Neural progenitor cell (in vitro differentiated cells): ENCODE measurements at places on chromosomes 1 and 21. TPM values are rescaled to one million over a fixed set of nuclear protein-coding genes. Genes with fewer than 3 reads are reported as not detected.
A peak's percentile ranks its signal among the peaks of the same experiment; 100 is the strongest.

- DNase-seq = no peak
Observed at GRCh38 chr1:41662765-41663437, 178.4 kb upstream of the EDN2 start.

DNA sequence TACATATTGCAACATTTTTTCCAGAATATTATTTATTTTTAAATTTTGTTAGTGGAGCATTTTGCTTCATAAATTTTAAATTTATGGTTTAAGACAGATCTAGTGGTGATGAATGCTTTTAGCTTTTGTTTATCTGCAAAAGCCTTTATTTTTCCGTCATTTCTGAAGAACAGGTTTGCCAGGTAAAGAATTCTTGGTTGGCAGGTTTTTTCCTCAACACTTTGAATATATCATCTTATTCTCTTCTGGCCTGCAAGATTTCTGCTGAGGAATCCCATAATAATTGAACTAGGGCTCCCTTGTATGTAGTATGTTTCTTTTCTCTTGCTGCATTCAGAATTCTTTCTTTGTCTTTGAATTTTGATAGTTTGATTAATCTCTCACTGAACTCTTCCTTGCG lies 50.8 kb upstream of the SAMD13 start:
- no peak for DNase-seq

- DNase-seq = no peak
Observed at GRCh38 chr1:211331011-211331709, 4.5 kb downstream of the TRAF5 start.

DNA sequence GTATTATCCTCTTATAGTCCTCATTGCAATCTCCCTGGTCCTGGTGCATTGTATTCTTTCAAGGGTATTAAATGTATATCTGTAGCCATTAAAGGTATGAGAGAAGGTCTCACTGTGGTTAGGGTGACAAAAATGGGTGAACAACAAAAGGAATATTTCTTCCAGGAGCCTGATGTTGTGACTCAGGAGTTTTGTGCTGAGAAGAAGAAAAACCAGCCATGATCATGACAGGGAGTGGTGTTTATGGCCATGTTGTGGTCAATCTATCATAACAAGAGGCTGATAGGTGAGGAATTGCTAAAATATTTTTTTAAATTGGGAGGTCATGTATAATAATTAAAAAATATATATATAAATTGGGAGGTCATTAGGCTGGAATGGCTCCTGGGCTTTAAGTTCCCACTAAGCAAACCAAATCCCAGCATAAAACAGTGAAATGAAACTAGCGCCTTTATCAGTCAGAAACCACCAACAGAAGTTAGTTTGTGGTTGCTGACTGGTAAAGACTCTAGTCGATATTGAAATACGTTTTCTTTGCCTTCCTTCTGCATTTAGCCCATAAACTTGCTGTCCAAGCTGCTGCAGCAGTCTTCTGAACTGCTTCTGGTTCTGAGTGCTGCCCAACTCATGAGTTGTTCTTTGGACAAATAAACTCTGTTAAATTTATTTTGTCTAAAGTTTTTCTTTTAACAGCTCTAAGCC lies 60.3 kb downstream of the TBX19 start:
- no peak for DNase-seq

GRCh38 chr1:224169718-224170270 lies 13.2 kb upstream of the DEGS1 start:
- DNase-seq = no peak

DNA sequence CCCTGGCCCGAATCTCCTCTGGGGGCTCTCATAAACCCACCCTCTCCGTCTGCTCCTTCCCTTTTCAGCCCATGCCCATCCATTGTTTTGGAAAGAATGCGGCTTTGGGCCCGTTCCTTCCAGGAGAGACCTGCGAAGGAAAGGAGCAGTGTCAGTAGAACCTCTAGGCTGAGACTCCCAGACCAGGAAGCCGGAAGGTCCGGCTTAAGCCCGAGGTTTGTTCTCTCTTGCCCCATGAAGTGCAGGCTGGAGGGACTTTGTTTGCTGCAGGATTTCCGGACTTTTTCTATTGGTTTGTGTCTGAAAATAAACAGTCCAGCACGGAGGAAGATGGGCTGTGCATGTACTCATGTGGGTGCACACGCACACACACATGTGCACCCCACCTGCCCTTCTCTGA lies 49.8 kb downstream of the ELK4 start:
- no peak for DNase-seq

DNA sequence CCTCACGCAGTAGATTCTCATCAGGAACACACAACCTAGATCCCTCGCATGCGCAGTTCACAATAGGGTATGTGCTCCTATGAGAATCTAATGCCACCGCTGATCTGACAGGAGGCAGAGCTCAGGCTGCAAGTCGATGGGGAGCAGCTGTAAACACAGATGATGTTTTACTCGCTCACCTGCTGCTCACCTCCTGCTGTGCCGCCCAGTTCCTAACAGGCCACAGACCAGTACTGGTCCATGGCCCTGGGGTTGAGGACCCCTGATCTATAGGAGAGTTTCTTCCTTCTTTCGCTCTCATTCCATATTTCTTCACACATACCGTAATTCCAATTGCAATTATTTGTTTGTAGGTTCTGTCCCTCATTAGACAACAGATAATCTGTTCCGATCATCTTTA lies 103.4 kb downstream of the CLEC20A start:
- no peak for DNase-seq

GRCh38 chr1:95115708-95116137 lies 1.4 kb upstream of the TLCD4 start:
- no peak for DNase-seq

DNA sequence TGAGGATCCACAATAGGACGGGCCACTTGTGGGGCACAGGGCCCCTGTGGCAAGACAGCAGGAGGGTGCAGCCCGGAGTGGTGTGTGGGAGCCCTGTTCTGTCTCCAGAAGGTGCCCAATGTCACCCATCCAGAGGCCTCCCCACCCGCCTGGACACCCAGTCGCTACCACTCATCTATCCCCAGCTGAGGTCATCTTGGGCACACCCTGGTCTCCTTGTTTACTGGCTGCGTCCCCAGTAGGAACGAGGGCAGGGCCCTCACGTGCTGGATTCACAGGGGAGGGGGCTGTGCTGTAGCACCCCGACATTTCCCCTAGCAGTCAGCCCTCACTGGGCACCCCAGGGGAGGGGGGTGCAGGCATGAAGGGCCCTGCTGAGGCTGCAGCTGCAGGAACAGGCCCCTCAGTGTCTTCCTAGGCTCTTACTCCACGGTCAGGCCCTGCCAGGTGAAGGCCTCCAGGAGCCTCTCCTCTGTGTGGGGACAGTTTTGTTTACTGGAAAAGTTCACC lies 2.3 kb upstream of the TNNT2 start:
- no peak for DNase-seq

DNA sequence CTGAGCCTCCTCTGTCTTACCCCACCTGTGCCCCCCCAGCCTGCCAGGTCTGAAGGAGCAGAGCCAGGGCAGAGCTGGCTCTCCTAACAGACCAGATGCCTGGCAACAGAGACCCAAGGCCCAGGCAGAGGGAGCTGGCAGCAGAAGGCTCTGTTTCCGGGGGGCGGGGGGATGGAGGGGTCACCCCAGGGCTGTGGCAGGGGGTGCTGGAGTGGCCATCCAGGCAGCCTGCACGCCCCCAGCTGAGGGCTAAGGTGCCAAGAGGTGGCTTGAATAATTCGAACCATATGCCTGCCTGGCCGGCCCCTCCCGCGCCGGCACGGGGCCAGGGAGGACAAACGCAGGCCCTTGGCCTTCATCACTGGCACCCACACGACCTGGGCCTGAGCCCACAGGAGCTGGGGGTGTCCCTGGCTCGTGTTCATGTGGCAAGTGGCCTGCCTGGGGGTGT lies 16.0 kb upstream of the PLEKHG5 start:
- DNase-seq = no peak

GRCh38 chr1:20200966-20201365 lies 14.6 kb upstream of the PLA2G2C start:
- no peak for DNase-seq

- DNase-seq = no peak
Observed at GRCh38 chr1:53477651-53478501, 18.7 kb downstream of the DMRTB1 start.

DNA sequence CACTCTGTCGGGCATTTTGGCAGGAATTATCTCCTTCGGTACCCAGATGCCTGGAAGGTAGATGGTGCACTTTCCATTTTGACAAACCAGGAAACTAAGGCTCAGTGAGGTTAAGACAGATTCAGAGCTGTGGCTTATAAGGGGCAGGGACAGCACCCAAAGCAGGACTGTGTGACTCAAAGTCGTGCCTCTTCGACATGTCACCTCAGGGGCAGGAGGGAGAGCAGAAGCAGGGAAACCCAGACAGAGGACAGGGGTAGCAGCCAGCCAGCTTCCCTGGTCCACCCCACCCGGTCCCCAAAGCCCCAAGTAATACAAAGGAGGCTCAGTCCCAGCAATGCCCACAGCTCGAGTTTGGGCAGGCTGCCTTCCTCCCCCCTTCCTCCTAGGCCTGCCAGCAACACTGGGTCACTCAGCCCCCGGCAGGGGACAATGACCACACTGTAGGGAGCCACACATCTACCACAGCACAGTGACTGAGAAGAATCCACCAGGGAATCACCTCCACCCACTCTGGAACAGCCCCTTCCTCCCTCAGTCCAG lies 2.5 kb downstream of the RHOC start:
- DNase-seq = no peak

- DNase-seq = no peak
Observed at GRCh38 chr1:67690411-67690810, 5.4 kb downstream of the GADD45A start.

DNA sequence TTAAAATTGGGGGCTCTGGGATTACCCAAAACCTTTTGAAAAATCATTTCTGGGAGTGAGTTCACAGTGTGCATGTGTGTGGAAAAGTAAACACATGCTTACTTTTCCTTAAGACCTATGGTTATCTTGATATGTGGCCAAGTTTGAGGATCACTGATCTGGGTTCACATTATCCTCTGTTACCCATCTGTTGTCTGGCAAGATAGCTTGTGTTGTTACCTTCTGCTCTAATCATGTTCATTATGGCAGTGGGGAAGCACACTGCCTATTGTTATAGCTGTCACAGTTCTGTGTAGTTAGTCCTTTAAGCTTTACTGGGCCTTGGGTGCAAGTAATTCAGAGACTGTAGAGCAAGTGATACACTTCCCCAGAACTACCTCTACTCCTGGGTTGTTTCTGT lies 5.0 kb downstream of the CTBS start:
- DNase-seq = no peak

GRCh38 chr1:2925918-2926317 lies 95.3 kb upstream of the ACTRT2 start:
- DNase-seq = no peak

DNA sequence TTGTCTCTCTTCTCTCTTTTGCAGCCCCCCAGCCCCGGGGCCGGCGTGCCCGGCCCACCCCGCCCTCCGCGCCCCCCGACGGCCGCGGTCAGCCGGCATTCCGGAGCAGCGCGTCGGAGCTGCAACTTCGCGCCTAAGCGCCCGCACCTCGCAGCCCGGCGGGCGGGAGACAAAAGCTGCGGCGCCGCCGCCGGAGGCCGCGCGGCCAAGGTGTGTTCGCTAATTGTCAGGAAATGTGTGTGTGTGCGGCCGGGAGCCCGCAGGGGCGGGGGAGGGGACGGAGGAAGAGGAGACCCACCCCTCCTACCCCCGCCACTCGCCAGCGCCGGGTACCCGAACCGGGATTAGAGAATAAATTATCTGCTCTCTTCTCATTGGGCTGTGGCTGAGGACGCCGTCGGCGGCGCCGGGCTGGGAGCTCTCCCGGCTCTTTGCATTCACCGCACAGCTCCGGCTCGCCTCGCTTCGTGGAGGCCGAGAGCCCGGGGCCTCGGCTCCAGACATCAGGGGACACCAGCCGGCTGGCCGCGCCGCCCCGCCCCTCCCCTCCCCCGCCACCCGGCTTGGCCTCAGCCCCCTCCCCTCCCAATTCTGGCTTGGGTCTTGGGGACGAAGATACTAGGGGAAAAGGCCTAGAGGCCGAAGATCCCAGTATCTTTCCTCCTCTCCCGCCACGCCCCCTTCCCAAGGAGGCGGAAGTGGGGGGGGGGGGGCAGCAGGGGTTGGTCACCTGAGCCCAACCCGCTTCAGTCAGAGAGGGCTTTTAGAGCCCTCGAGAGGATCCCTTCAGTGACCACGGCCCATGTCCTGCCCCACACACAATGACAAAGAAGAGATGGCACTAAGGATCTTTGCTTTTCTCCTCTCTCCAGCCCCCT lies 1.3 kb upstream of the BLACAT1 start:
- DNase-seq = peak; percentile 93

- peak; percentile 6 for DNase-seq
Observed at GRCh38 chr1:170893655-170894297, 41.6 kb upstream of the MROH9 start.

- DNase-seq = no peak
Observed at GRCh38 chr1:151763990-151764389, 694 bp upstream of the MRPL9 start.

- DNase-seq = peak; percentile 77
Observed at GRCh38 chr1:118984086-118984721, 3.9 kb downstream of the TBX15 start.

GRCh38 chr1:77188770-77189169 lies 30.5 kb downstream of the PIGK start:
- no peak for DNase-seq

GRCh38 chr1:226761322-226761721 lies 22.2 kb upstream of the ITPKB start:
- no peak for DNase-seq

DNA sequence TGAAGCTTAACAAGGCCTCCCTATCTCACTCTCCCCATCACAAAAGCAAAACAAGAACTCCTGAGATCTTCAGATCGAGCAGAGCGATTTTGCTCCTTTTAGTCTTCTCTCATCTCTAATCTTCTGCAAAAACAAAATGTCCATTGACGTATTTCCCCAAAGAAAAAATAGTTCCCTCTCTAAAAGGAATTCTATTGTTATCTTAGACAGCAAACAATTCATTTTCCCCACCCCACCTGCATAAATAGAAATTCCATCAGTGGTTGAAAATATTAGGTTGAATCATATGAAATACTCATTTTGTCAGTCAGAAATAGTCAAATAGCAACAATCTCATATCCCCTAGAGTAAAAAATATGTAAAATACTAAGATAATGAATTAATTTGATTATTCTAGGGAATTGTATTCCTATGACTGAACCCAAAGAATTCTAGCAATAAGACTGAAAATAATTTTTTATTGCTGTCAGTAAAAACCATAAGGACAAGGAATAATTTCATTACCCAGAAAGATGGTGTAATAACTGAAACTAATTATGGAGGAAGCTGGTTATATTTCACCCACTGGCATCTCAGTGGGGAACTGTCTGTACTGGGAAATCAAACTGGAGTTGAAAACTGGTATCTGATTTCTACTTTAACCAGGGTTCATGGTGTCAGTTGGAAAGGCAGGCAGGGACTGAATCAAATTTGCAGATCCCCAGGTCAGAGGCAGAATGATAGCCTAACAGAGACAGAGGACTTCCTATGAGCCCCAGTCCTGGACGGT lies 51.3 kb downstream of the RHOU start:
- no peak for DNase-seq

GRCh38 chr1:181134543-181135436 lies 46.3 kb downstream of the IER5 start:
- DNase-seq = no peak

The KCNJ15 gene
- total RNA-seq = not detected in 2 replicates

The URB1 gene
- total RNA-seq = 7.7 and 12.2 TPM in 2 replicates

The OR2L2 gene
- total RNA-seq = not detected in 2 replicates

The CGN gene
- total RNA-seq = 5.4 and 12.4 TPM in 2 replicates

The NSL1 gene
- 63.7 and 77.6 TPM in 2 replicates for total RNA-seq

The EDN2 gene
- total RNA-seq = not detected in 2 replicates

The KRTAP19-6 gene
- total RNA-seq = not detected in 2 replicates

The GPR52 gene
- total RNA-seq = 0.84 TPM in 2 replicates

The MANEAL gene
- 0.24 and 0.40 TPM in 2 replicates for total RNA-seq

The DIO1 gene
- not detected in 2 replicates for total RNA-seq

The CNR2 gene
- total RNA-seq = not detected in 2 replicates

The SMCP gene
- total RNA-seq = not detected in 2 replicates

The FOXD3 gene
- total RNA-seq = 0.06 and 0.37 TPM in 2 replicates

The SLC50A1 gene
- 14.4 and 29.0 TPM in 2 replicates for total RNA-seq

The SPRR2A gene
- total RNA-seq = not detected in 2 replicates

The SERPINC1 gene
- total RNA-seq = not detected in 2 replicates
